ENCODE measurements at places on chromosomes 5 and 9. TPM values are rescaled to one million over a fixed set of nuclear protein-coding genes. Genes with fewer than 3 reads are reported as not detected.

GRCh38 chr5:172839669-172840431 lies 5.8 kb downstream of the ERGIC1 start:
- no peak for DNase-seq

GRCh38 chr5:79151942-79152671 lies 40.5 kb downstream of the BHMT start:
- no peak for DNase-seq

GRCh38 chr9:114680259-114681001 lies 1.6 kb downstream of the TEX48 start:
- no peak for DNase-seq

- DNase-seq: peak; percentile 9
Observed at GRCh38 chr9:88458716-88459465, 70.6 kb downstream of the SPIN1 start.

DNA sequence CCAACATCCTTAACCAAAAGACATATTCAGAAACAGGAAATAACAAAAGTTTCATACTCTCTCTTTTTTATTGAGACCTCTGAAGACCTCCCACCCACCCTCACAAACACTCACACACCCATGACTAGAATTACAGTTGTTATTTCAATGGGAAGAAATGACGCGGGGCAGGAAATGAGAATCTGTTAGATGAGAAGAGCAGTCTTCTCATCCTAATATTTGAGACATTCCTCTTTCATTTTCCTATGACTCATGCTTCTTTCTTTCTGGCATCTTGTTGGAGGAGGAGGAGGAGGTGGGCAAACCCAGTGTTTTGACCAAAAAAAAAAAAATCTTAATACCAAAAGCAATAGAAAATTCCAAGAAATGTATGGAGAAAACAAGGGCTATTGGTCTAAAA lies 179.5 kb upstream of the TARS1 start:
- DNase-seq: no peak

DNA sequence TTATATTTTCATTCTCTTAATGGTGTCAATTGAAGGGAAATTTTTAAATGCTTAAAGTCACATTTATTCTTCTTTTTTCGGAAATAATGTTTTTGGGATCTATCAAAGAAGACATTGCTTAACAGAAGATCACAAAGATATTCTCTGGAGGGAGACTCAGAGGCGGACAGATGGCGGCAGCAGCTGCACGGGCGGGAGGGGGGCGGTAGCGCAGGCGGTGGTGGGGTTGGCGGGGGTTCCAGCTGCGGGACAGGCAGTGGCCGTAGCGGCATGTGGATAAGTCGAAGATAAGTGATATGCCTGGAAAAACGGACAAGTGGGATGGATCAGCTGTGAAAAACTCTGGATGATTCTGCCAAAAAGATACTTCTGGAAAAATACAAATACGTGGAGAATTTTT lies 31.6 kb upstream of the ZDHHC11B start:
- no peak for DNase-seq

DNA sequence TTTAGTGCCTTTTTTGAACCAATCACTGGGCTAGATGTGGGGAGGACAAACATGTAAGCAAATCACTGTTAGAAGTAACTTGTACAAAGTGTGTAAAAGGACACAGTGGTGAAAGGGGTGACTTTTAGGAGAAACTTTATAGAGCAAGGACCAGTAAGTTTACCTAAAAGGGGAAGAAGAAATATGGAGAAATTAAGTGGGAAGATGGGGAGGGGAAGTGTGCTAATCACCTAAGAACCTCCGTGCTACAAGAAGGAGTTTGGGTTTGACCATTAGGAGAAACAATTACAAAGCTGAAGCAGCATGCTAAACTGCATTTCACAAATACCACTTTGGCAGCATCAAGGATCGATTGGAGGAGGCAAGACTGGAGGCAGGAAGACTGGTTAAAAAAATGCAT lies 17.3 kb downstream of the ITGA1 start:
- no peak for DNase-seq

DNA sequence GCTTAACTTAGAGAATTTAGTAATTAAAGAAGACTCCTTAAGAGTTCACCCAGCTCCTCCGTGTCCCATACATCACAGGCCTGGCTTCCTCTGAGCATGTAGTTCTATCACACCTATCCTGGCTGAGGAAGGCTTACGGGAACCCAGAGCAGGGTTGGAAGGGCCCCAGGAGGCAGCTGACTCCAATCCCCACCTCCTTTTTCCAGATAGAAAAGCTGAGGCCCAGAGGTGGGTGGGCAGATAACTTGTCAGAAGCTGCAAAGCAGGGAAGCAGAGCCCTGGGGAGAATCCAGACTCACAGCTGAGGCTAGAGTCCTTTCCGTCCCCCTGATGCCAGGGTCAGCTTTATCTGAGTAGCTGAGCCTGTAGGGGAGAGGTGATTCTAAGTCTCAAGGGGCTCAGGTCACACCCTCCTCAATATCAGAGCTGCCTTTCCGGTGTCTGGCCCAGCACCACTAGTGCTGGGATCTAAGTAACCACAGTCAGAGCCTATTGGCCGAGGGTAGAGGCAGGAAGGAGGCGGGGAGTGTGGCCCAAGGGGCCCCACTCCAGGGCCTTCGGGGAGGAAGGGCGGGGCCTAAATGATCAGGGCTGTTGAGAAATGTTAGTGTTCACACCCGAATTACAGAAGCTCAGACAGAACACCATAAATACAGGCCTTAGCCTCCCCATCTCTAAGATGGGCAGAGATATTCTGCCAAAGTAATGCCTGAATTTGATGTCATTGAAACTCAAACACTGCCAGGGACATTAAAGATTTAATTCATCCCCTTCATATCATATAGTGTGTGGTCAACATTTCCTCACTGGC lies 9.9 kb downstream of the CCDC69 start:
- no peak for DNase-seq

DNA sequence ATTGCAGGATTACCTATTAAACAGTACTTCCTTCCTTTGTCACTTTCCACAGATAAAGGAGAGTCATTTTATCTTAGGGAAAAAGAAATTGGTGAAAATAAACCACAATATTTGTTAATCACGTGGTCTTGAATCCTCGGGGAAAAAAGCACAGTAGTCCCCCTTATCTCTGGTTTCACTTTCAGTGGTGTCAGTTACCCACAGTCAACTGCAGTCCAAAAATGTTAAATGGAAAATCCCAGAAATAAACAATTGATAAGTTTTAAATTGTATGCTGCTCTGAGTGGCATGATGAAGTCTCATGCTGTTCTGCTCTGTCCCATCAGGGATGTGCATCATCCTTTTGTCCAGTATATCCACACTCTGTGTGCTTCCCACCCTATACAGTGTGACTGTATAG lies 405.2 kb upstream of the MPDZ start:
- no peak for DNase-seq

- no peak for DNase-seq
Observed at GRCh38 chr5:80597500-80597899, 27.4 kb upstream of the ANKRD34B start.

- DNase-seq: no peak
Observed at GRCh38 chr9:137349471-137350033, 47.5 kb upstream of the NRARP start.

DNA sequence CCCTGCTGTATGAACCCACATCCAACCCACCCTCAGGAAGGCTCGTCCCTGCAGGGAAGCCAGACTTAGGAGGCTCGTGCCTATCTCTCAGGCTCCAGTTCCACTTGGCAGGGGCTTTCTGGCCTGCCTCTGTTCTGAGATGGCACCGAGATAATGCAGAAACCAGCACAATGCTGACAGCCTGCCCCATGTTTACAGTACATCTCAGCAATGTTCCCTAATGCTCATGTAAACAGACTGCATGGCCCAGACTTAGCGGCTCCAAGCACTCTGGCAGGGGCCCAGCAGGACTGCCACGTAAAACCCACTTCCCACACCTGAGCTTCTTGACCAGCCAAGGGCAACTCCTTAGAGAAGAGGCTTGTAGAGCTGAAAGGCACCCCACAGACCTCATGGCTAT lies 499.5 kb upstream of the BRINP1 start:
- no peak for DNase-seq

- DNase-seq: no peak
Observed at GRCh38 chr5:178113841-178114324, 551 bp downstream of the N4BP3 start.

GRCh38 chr9:136242918-136243525 lies 2.6 kb downstream of the QSOX2 start:
- DNase-seq: no peak

BTNL3 gene
- polyA plus RNA-seq: not detected

PITX1 gene
- not detected for polyA plus RNA-seq

ANGPTL2 gene
- 10.1 TPM for polyA plus RNA-seq

ISCA1 gene
- polyA plus RNA-seq: 53.9 TPM

MZB1 gene
- 0.73 TPM for polyA plus RNA-seq

CDC20B gene
- 0.63 TPM for polyA plus RNA-seq
